ENCODE measurements at places on chromosomes 12 and 14.

- no peak for DNase-seq
Measured at GRCh38 chr12:24021164-24021502, 71.7 kb upstream of the SOX5 start.

- no peak for DNase-seq
Measured at GRCh38 chr12:74408601-74409166, 129.0 kb upstream of the ATXN7L3B start.

GRCh38 chr12:120332523-120332922 is 4.9 kb upstream of the PLA2G1B start:
- DNase-seq: no peak

DNA sequence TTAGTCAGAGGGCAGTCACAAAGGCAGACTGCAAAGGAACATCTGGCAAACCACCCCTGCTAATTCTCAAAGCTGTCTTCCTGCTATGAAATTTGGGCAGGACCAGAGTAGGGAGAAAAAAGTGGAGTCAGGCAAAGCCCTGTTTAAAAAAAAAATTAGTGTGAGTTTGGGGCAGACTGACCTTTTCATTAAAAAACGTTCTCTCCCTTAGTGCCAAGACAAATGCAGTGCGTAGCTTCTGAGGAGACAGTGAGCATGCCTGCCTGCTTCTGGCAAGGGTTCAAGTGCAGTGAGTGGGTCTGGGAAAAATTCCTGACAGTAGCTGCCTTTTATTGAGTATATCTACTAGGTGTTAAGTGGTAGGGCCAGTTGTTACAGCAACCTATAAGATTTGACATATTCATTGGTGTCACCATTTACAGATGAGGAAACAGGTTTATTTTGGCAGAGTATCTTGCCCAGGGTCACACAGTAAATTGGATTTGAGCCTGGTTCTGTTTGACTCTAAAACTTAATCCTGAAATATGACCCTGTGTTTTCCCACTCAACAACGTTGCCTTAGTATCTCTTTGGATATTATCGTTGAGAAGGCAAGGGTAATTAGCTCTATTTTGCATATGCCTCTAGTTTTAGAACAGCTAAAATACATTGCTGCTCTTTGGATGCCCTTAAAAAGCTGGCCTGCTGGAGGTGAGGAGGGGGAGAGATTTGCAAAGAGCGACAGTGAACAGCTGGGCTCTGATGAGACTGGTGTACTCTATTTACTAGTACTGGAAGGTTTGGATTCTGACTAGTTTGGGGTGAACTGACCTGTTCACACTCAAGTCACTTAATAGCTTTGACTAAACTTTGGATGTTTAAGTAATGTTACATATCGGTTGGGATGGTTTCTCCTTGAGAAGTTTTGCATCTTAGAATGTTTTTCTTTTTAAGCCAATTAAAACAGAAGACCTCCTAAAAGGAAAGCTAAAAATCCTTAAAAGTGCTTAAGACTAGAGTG is 72.8 kb downstream of the PAPOLA start:
- no peak for DNase-seq

DNA sequence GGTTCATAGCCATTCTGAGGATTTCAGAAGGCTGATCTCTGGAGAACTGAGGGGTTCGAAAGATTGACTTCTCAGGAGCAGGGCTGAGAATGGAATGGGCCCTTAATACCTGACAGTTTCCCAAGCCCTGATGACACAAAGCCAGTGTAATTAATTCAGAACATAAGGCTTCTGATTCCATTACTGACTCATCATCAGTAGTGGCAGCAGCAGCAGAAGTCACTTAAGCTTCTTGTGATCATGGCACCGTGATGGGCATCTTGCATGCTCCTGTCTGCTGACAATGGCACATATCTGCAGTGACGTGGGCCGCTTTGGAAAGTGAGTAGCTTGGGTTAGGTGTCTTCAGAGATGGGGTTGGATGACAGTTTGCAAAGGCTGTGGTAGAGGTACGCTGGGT is 38.2 kb upstream of the GSG1 start:
- no peak for DNase-seq

DNA sequence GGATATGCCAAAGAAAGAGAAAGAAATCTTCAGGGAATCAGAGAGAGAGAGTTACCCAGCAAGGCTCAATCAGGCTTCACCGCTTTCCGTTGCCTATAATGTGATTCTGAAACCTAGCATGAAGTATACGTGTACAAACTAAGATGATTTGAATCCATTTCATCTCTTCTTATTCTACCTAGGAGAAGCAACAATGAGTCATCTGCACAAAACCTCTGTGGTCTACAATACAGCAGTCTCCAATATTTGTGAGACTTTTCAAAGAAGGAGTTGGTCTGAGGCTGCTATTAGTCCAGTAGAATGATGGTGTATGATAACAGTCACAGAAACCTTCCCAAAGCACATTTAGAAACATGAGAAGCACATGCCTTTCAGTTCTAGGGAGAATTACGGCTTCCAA is 141.9 kb downstream of the C12orf42 start:
- DNase-seq: no peak

DNA sequence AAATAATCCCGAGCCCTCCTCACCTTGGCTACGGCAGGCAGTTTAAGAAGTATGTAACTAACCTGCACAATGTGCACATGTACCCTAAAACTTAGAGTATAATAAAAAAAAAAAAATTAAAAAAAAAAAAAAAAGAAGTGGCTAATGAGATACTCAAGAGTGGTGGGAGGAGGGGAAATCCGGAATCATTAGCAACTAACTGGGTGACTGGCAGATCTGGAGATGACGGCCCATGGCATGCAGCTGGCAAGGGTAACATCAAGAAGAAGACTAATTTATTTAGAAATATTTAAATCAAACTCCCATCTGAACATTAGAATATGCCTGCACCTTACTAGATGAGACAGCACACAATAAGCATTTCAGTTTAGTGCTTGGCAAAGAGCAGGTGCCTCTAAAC is 52.3 kb upstream of the TMCC3 start:
- no peak for DNase-seq
